ENCODE measurements at places on chromosomes 11 and 22.

- DNase-seq, result no peak
Measured at GRCh38 chr11:800473-800872, 2.4 kb upstream of the SLC25A22 start.

- peak; percentile 88 for DNase-seq
Measured at GRCh38 chr22:50250555-50251476, at the start of gene HDAC10. Gene HDAC10, minus strand, starts transcription at chr22:50251265. Its CDS starts 233 bp downstream, at chr22:50251032.

GRCh38 chr22:29587938-29588699 lies 7.2 kb upstream of the NIPSNAP1 start:
- no peak for DNase-seq

DNA sequence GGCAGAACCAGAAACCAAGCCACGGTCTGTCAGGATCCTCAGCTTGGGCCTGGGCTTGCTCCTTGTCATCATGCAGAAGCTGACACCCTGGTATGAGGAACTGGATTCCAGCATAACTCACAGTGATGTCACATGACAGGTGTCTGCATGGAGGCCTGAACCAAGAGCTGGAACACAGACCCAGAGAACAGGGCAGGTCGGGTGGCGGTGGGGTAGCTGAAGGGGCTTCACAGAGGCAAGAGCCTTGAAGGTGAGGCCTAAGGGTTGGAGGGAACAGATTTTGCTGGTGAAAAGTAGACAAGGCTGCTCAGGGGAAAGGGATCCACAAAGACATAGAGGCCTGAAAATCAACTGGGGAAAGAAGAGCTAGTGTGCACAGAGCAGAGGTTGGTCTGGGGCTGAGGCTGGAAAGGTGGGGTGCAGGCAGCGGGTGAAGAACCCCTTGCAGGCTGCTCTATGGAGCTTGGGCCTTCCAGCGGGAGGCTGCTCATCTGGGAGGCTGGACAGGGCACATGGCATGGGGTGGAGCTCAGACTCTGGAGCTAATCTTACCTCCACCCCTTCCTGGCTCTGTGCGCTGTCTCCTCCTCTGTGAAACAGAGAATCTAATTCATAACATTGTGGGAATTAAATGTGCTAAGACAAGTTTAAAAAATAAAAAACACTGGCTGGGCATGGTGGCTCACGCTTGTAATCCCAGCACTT lies 18.4 kb upstream of the RPS3 start:
- DNase-seq, result peak; percentile 46

DNA sequence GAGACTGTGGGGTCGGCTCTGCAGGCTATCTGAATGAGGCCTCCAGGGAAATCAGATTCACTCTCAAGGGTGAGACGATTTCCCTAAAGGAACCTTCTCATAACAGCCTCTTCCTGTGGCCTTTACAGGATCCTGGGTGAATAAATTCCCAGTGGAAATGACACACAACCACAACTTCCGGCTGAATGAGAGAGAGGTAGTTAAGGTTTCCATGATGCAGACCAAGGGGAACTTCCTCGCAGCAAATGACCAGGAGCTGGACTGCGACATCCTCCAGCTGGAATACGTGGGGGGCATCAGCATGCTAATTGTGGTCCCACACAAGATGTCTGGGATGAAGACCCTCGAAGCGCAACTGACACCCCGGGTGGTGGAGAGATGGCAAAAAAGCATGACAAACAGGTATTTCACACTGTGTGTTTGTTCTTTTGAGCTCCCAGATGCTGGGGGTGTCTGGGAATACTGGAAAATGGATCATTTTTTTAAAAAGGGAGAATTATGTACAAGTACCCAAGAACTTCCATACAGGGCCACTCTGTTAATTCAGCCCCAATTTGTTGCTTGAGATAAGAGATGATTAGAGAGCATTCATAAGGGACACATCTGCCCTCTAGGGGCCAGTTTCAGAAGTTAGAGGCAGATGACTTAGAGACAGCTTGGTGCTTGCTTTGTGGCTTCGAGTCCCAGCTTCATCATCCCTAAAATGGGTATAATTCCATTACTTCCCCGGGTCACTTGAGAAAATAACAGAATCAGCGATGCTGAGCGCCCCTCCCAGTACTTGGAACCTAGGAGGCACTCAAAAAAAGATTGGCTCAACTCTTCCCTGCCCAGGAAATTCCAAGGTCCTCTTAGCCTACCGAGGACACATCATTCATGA lies 10.2 kb downstream of the SERPIND1 start:
- no peak for DNase-seq

- peak; percentile 12 for DNase-seq
Measured at GRCh38 chr22:19879246-19879570, 24.5 kb upstream of the GNB1L start.

DNA sequence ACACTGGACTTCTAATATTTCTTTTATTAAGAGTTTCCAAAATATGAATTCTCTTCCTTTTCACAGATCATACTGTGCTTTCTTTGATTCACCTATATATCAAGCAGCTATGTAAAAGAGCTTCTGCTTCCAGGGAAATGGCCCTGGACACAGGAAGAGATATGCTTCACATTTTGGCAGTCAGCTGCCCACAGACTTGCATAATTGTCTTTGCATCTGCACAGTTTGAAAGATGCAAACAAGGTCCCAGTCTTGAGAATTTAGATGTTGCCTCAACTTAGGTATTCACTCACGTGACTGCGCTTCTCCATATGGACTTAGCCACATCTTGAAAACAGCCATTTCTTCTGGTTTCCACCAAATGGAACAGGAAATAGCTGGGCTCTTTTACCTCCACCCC lies 92.3 kb upstream of the POU2AF2 start:
- DNase-seq, result no peak

GRCh38 chr11:134558258-134558835 lies 146.3 kb upstream of the B3GAT1 start:
- no peak for DNase-seq

DNA sequence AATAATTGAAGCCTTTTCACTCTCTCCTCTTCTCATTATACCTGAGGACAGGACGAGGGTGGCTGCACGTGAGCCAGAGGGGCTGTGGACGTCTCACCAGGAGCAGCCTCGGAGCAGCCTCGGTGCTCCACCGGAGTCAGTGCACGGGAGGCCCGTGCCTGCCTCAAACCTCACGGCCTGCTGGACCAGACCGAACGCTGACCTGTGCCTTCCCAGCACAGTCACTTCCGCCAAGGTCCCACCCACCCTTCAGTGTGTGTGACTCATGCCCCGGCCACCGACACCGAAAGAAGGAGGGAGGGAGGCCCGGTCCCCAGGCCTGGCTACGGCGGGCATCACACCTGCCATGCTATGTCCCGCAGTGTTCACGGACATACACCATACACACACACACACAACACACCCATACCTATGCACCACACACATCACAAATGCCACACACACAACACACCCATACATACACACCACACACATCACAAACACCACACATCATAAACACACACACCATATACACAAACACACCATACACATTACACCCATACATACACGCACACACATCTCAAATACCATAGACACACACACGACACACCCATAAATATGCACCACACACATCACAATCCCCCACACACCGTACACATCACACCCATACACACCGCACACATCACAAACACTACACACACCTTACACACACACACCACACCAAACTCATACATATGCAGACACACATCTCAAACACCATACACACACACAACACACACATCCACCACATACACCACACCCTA lies 1506.5 kb downstream of the TBC1D22A start:
- no peak for DNase-seq

- no peak for DNase-seq
Measured at GRCh38 chr11:90391756-90392155, 168.9 kb upstream of the CHORDC1 start.

DNA sequence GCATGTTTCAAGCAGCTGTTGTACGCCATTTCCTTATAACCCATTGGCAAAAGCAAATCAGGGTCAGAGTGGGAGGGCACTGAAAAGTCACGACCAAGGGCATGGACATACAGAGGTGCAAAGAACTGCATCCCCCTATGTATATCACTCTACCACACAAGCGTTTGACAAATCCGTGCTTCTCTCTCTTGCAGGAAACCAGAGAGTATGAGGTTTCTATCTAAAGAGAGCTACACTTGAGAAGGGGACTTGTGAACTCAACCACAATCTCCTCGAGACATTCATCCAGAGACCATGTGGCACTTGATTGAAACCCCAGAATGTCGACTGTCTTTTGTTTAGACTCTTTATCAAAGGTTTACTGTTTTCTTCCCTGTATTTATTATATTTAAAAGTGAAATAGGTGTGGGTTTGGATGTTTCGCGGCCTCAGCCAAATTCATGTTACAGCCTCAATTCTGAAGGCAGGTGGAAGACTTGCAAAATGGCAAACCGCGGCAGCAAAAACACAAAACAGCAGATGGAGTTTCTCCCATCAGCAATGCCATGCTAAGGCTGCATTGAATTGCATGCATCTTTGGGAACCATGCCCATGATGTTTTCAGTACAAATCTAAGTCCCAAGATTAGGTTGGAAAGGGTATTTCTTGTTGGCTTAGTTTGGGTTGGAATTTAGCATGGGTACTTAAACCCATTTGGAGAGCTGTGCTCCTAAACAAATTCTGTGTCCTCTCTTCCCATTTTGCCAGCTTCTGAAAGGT lies 48.8 kb upstream of the ASPHD2 start:
- DNase-seq, result no peak

Data from left cardiac atrium (tissue), 4 donors.